Epithelial cell of proximal tubule (primary cell): ENCODE measurements at places on chromosomes 1 and 21. TPM values are rescaled to one million over a fixed set of nuclear protein-coding genes. Genes with fewer than 3 reads are reported as not detected.

GRCh38 chr21:28826021-28826420, 166.7 kb downstream of the LTN1 start:
- no peak for DNase-seq

- DNase-seq, result no peak
These were observed 81.7 kb downstream of the PTPRU start for GRCh38 chr1:29317916-29318530.

DNA sequence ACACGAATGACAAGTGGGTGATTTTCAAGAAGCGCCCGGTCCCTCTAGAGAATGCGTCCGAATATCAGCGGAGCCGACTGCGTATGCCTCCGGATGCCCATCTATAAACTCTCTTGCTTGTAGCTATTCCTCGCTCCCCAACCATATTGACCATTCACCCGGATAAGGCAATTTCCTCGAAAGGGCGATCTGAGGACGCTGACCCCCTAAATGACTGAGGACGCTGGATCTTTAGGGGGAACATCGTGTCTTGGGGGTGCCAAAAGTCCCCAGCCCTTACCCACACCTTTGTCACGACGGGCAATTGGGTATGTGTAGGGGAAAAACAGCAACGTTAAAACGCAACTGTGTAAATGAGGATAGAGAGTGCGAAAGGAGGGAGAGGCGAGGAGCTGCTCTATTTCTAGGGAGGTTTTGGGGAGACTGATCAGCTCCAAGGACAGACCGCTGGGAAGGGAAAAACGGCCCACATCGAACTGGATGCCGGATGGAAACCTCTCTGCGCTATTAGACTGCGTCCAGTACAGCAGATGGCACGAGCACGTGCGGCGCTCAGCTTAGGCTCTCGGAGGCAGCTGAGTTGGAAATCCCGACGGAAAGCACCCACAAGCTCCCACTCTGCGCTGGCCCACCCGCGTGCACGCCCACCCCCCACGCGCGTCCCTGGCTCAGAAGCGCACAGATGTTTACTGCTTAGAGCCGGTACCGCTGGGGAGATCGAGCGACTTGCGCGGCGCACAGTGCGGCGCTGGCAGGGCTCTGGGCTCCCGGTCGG, 2.9 kb upstream of the PRRX1 start:
- DNase-seq, result no peak

DNA sequence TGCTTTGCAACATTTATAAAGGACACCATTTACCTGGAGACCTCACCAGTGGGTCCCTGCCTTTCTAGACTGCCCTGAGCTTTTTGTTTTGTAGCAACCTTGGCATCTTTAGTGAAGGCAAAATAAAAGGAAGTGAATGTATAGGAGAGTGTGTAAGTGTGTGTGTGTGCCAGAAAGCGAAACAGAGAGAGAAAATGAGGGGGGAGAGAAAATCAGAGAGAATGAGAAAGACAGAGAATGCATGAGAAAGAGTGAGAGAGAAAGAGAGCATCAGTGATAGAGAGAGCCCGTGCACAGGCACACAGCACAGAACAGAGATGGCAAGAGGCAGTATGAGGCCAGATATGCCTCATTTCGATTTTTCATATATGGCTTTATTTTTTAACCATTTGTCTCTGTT, 57.5 kb downstream of the HSD3B1 start:
- no peak for DNase-seq

Gene CD1E
- not detected in 2 replicates for total RNA-seq

Gene CCDC30
- 0.06 and 0.07 TPM in 2 replicates for total RNA-seq

GRCh38 chr1:164673584-164674214, 114.7 kb downstream of the PBX1 start:
- no peak for DNase-seq

GRCh38 chr1:91151702-91152101, 129.9 kb upstream of the ZNF644 start:
- no peak for DNase-seq

Gene MAB21L3
- 0.29 and 0.52 TPM in 2 replicates for total RNA-seq

GRCh38 chr1:99441299-99442095, 177.2 kb downstream of the PLPPR4 start:
- no peak for DNase-seq

DNA sequence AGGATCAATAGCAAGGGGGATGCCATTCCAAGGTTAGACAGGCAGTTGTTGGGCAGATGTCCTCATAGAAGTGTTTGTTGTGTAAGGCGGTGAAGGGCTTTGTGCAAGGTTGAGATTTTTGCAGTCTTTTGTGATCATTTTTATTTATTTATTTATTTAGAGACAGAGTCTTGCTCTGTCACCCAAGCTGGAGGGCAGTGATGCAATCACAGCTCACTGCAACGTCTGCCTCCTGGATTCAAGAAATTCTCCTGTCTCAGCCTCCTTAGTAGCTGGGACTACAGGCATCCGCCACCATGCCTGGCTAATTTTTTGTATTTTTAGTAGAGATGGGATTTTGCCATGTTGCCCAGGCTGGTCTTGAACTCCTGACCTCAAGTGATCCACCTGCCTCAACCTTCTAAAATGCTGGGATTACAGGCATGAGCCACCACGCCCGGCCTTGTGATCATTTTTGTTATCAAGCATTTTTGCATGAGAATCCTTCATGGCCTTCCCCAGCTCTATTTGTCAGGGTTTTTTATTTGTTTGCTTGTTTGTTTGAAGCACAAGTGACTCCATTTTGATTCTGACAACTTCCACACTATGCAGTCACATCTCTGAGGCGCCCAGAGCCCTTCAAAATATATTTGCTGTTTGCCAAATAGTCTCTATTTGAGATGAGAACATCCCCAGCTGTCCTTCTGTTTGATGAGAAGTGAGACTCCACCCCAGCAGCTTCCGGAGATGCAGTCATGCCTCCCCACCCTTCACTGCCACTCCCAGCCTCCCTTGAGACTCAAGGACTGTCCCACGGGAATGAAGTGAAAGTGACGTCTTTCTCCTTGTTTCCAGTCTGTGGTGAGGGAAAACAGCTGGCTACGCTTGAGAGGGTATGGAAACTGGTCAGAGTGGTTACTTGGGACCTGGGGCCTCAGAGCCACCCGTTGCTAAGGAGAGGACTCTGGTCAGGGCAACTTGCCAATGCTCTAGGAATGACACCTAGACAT, 38.0 kb downstream of the TMEM50B start:
- peak; percentile 77 for DNase-seq

DNA sequence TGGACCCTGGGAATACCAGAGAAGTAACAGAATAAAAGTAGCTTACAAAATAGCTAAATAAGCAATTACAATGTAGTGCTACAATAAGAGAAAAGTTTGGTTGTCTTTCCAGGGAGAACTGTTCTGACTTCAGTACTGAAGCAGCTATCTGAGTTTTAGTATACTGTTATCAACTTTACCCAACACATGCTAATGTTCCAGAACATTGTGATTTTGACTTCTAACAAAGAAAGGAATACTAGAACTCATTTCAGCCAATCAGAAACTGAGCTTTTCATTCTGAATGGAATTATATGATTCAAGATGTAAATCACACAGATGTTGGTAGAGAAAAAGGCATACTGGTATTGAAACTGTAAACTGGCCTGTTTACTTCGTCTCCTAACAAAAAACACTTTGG, at the start of gene C1orf105:
Gene C1orf105, plus strand, starts transcription at position 301 of the 400 bp plus-strand sequence. CDS start 201 bp downstream, outside the sequence.
- no peak for DNase-seq

GRCh38 chr1:15843826-15844572, 3.5 kb upstream of the SPEN start:
- DNase-seq, result no peak

GRCh38 chr1:16017461-16018303, at the start of gene HSPB7:
TSS of gene HSPB7 (minus strand) at chr1:16018043. CDS start at chr1:16017963, 80 bp downstream.
- no peak for DNase-seq

Gene C4BPA
- not detected in 2 replicates for total RNA-seq
